ENCODE measurements at places on chromosomes 6 and 20.
A peak's percentile ranks its signal among the peaks of the same experiment; 100 is the strongest.

- DNase-seq: no peak
Measured at GRCh38 chr6:75488033-75488432, 5.6 kb downstream of the FILIP1 start.

GRCh38 chr6:40845553-40845952 lies 193.5 kb downstream of the UNC5CL start:
- no peak for DNase-seq

DNA sequence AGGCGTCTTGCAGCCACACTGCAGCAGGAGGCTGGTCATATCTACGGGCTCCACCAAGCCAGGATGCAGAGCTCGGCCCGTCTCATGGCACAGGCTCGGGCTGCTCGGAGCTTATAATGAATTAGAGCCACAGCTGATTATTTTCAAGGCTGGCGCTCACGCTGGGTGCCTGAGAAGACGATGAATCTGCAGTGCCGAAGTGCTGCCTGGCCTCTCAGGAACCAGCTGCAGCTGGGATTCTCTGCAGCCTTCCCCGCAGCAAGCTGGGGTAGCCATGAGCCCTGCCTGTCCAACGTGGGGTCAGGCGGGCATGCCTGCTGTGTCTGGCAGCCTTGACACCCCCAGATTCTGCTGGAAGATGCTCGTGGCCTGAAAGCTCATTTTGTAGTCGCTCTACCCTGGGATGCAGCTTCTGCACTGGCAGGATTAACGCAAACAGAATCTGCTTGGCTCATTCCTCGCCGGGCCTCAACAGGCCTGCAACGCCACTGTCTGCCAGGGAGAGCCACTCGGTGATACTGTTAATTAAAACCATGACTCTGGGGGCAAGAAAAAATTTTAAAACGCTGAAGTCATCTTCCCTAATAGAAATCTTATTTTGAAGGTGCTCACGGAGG lies 104.3 kb downstream of the CDH26 start:
- peak; percentile 67 for DNase-seq

- no peak for DNase-seq
Measured at GRCh38 chr6:165936660-165937059, 231.0 kb downstream of the TBXT start.

DNA sequence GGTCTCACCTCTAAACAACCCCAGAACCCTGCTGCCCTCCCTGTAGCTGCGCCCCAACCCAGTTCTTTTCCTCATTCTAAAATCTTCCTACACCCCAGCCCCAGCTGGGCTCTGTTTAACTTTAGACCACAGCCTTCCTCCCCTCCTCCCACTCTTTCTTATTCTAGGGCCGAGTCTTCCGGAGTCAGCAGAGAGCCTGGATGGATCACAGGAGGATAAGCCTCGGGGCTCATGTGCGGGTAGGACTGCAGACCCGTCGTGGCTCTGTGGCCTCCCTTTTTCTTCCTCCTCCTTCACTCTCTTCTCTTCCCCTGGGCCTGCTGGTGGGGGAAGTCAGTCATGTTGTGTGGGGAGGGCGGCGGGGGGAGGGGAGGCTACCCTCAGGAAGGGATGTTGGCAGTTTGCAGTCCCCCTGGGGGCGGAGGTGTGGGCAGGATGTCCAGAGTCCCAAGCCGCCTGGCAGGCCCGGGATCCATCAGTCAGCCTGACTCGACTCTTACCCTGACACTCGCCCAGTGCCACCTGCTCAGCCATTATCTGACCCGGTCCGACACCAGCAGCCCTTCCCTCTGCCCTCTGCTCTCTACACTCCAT lies 8.1 kb downstream of the CAPN11 start:
- no peak for DNase-seq

- DNase-seq: no peak
Measured at GRCh38 chr6:144123421-144123820, 26.9 kb upstream of the STX11 start.
